ENCODE measurements at places on chromosomes 1 and 21. TPM values are rescaled to one million over a fixed set of nuclear protein-coding genes. Genes with fewer than 3 reads are reported as not detected.

- DNase-seq, result no peak
Observed at GRCh38 chr1:221416142-221416541, 325.7 kb downstream of the DUSP10 start.

DNA sequence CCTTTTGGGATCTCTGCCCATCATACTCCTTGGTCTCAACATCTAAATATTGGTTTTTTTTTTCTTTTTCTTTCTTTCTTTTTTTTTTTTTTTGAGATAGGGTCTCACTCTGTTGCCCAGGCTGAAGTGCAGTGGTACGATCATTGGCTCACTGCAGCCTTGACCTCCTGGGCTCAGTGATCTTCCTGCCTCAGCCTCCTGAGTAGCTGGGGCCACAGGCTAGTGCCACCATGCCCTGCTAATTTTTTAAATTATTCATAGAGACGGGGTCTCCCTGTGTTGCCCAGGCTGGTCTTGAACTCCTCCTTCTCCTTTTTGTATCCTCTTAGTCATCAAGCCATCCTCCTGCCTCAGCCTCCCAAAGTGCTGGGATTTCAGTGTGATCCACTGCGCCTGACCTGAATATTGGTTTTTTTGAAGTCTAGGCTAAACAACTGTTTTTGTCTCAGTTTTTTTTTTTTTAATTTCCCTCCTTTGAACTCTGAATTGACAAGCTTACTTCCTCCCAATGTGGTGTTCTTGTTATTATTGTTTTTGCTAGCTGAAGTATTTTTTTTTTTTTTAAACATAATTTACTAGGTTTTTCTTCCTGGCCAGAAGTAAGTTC lies 30.9 kb downstream of the MAPKAPK2 start:
- no peak for DNase-seq

DNA sequence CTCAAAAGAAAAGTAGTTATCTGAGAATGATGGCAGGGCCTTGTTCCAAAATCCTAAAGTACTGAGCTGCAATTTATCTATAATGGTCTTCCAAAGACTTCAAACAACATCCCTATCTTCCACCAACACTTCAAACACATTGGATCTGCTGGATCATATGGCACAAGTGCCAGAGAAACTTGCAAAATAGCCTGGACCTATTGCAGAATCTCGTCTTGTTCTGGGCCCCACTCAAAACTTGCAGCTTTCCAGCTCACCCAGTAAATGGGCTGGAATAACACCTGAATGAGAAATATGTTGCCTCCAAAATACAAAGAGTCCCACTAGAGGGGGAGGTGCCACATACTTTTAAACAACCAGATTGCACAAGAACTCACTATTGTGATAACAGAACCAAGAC lies 44.0 kb upstream of the PKN2 start:
- no peak for DNase-seq

GRCh38 chr1:199774433-199775089 lies 252.9 kb upstream of the NR5A2 start:
- DNase-seq, result no peak

- DNase-seq, result no peak
Observed at GRCh38 chr1:165288350-165289120, 68.0 kb downstream of the LMX1A start.

DNA sequence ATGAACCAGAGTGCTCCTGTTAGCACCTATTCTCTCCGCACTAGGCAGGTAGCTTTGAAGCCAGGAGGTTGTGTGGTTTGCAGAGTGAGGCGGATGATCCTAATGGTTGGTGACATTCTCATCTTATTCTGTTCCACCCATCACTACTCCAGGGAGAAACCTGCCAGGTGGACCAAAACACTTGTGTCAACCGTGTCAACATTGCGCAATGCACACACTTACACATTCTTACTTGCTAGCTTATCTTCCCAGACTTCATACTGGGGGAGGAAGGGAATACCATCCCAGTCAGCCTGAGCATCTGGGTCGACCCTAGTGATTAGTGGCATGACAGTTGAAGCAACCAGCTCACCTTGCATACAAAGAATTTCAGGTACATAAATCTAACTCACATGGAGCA lies 236.9 kb downstream of the RPS6KC1 start:
- DNase-seq, result no peak

NEK2 gene
- not detected for total RNA-seq

PROK1 gene
- 1.3 TPM for total RNA-seq

FMN2 gene
- 0.48 TPM for total RNA-seq

Measured in mesenteric fat pad (tissue), 1 donor.